ENCODE measurements at places on chromosomes 5 and 9.

- peak; percentile 55 for DNase-seq
Observed at GRCh38 chr5:81852291-81853029, 101.6 kb upstream of the SSBP2 start.

DNA sequence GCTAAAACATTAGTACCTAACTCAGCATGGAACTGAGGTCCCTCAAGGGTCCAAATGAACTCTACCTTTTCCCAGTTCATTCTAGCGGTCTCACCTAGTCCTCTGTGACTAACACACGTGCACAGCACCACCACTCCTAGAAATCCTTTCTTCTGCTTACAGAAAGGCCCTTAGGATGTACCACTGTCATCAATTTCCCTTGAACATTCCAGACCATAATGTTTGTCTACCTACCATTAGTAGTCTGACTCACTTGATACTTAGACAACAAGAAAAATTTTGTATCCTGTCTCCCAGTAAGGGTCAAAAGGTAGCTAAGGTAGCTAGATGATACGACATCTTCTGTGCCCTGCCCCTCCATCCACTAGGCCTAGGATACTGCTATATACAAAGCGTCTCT lies 166.6 kb downstream of the TSSK1B start:
- no peak for DNase-seq

GRCh38 chr9:30348904-30349303 lies 2035.5 kb upstream of the ACO1 start:
- no peak for DNase-seq

DNA sequence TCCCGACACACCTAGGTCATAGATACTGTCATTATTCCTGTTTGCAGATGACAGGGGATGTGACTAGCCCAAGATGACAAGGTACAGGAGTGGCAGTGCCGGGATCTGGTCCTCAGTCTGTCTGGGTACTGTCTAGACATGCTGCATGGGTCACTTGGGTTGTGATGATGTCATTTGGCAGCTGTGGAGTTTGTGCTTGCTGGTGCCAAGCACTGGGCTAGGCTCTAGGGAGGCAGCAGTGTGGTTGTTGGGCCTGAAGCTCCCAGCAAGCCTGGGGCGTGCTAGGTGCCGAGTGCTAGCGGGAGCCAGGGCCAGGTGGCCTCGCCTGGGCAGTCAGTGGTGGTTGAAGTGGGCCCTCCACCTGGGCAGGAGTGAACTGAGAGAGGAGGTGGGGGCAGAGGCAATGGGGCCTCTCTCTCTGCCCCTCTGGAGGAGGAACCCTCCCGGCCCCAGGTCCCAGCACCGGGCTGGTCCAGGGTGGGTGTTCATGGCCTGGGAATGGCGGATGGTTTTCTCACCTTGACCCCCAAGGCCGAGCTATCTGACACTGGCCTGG lies 8.8 kb upstream of the ASB6 start:
- DNase-seq, result no peak

DNA sequence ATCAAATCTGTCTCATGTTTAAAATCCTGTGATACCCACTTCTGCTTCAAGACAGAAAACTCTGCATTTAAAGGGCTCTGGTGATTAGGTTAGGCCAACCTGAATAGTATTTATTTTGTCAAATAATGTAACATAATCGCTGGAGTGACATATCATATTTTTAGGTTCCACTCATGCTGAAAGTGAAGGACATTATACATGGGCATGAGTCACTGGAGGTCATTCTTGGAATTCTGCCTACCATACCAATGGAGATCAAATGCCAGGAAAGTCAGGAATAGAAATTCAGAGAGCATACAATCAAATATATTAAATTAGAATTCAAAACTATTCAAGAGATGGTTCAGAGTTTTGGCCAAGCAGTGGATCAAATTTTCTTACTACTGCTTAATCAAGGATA lies 97.1 kb upstream of the PRSS3 start:
- DNase-seq, result no peak

- DNase-seq, result no peak
Observed at GRCh38 chr5:168925160-168925559, 346.0 kb upstream of the PANK3 start.

Measured in head of caudate nucleus (tissue), 42 donors.